AML-193 (cell line): ENCODE measurements at places on chromosomes 7 and 10.

DNA sequence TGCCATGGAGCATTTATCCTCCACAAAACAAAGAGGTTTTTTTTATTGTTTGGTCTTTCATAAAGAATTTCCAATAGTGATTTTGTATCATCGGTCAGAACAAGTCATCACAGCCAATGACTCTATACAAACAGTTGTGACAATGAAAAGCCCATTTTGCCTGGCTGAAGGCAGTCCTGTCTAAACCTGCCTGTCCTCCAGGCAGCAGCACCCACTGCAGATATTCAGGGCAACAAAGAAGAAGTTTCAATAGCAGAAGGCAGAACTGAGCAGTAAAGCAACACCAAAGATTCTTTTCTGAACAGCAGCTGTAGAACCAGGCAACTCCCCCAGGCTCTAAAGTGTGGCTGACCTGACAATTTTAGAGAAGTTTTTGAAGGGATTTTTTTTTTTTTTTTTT is 169.4 kb downstream of the FGFR2 start:
- DNase-seq, result no peak

- no peak for DNase-seq
Measured at GRCh38 chr10:98463976-98464754, 17.4 kb upstream of the HPS1 start.

DNA sequence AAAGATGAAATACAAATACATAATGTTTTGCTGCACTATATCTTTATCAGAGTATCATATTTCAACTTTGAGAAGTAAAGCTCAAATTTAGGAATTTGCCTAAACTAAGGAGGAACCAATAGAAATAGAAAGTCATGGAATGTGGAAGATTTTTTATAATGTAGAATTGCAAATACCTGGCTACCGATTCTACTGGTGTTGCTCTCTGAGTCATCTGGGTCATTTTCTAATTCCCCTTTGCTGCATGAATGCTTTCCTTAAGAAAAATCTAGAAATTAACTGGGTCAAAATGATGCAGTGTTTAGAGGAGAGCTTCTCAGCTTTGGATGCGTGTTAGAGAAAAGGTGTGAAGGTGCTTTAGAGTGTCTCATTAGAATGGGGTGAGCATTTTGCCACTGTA is 568.9 kb upstream of the ANKRD30A start:
- DNase-seq, result no peak

GRCh38 chr7:156984174-156984891 is 26.1 kb downstream of the MNX1 start:
- DNase-seq, result no peak

DNA sequence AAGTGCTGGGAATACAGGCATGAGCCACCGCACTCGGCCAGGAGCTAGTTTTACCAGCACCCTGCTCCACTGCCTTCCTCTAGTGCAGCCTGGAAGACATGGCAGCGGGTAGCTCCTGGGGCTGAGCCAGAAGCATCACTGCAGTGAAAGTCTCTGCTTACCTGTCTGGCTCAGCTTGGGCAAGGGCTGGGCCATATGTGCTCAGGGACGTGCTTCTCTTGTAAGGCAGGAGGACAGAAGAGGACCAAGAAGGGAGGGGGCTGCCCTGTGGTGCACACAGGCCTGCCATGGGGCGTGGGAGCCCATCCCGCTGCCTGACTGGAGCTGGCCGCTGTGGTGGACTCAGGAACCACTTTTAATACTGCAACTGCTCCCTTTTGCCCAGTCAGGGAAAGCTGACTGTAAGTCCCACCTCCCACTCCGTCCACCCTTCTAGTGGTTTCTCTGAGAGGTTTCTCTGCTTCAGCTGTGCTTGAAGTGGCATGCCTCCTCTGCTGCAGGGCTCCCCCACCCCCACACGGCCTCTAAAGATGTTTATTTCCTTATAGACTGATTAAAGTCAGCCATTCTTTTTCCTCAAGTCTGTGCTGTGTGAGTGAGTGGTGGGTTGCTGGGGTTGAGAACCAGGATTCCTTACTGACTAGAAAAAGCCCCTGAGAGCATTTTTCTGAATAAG is 25.3 kb upstream of the C10orf95 start:
- no peak for DNase-seq

- no peak for DNase-seq
Measured at GRCh38 chr7:90320801-90321494, at the start of gene FAM237B. Gene FAM237B, minus strand, starts transcription at chr7:90321304. Its CDS starts 1,556 bp downstream, at chr7:90319748.

DNA sequence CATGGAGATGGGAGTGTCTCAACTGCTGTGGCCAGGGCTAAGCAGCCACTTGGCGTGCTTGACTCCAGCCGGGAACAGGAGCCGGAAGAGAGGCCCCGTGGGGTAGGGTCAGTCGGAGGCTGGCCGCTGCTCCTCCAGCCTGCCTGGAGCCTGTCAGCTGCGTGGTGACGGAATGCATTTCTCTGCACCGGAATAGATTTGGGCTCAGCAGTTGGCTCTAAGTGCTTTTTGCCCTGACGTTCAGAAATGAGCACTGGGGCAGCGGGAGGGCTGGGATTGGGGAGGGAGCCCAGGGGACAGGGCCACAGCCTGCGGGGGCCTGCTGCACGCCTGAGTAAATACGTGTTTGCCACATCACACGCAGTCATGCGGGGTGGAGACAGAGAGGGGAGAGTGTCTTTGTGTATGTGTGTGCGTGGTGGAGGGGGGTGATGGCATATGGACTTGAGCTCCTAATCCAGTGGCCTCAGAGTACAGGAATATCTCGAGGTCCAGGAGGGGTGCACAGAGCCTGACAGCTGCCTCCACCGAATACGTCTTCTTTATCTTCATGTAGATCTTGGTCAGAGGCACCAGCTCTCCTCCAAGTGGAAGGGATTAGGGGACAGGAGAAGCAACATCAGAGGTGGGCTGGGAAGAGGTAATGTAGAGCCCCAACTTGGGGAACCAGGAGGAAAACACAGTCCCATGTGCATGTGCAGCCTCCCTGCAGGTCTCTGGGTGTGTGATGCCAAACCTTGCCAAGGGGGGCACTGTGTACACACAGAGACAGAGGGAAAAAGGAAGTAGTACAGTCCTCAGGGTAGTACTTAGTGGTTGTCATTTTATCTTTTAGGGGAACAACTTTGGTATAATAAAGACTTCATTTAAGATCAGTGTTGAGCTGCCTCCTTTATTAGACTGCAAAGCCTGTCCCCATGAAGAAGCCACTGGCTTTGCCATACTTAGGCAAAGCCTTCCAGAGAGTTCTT is 151.4 kb downstream of the CDH23 start:
- DNase-seq, result peak; percentile 82

DNA sequence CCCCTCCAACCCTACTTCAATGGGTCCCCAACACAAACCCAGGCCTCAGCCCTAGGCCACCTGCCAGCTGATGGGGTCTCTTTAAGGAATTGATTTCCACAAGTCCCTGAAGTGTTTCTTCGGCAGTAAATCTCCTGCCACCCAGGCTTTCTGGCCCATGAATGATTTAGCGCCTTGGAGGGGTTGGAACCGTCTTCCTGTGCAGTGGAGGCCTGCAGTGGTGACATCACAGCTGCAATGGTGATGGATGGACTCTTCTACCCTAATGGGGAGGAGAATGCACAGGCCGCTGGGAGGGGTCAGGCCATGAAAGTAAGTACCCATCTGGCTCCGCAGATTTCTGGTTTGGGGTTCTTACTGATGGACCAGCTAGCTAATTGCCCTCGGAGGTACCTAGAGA is 163.8 kb downstream of the UBE2H start:
- no peak for DNase-seq

DNA sequence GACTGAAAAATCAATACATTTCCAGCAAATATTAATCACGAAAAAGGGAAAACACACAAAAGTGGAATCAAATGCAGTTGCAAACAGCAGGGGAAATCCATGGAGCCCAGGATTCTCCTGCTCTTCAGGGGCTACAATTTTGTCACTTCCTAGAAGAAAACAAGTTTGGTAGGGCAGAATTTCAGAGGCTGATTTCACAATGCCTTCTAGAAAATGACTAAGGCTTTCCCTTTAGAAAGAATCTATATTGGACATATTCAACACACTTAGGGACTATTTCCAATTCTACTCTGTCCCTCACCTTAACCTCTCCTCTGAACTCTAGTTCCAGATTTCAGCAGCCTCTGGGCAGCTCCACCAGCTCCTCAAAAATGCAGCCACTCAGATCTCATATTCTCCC is 111.3 kb downstream of the HECTD2 start:
- DNase-seq, result peak; percentile 22

- no peak for DNase-seq
Measured at GRCh38 chr10:119275085-119275484, 67.7 kb downstream of the GRK5 start.

DNA sequence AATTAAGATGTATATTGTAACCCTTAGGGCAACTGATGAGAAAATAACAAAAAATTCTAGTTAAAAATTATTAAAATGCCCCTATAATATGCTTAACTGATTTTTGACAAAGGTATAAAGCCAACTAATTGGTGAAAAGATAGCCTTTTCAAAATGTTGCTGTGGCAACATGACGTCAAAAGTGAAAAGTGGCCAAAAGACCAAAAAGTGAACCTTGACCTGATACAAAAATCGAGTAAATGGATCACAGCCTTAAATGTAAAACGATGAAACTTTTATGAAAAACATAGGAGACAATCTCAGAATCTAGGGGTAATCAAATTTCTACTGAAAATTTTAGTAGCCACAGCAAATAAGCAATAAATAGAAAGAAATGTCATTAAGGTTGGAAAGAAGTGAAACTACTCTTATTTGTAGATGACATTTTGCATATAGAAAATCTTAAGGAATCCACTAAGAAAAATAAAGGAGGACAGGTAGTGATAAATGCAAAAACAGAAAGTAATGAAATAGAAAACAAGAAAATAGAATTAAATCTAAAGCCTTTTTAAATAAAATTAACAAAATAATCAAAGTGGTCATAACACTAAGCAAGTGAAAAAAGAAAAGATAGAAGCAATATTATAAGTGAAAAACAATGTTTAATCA is 285.6 kb downstream of the ADK start:
- DNase-seq, result no peak

GRCh38 chr10:73183667-73184281 is 15.9 kb downstream of the FAM149B1 start:
- no peak for DNase-seq

- DNase-seq, result peak; percentile 49
Measured at GRCh38 chr7:77698042-77698625, 1.9 kb downstream of the RSBN1L start.

DNA sequence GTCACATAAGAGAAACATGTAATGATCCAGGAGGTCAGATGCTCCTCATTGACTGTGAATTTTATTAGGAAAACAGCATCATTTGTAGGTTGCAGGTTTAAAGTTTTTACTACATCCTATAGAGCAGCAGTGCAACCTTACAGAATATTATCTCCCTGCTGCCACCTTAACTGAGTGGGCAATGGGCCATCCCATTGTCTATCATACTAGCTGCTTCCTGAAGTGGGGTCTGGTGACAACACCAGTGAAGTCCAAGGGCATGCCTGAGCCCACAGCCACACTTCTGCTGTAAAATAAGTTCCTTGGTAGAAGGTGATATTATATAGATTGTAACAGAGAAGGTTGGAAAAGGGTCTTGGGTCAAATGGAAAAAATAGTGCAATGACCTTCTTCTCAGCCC is 4.0 kb upstream of the RAB18 start:
- no peak for DNase-seq
